A549 treated with CpdA at 1 μM for 4 hours (cell line): ENCODE measurements at places on chromosomes 3 and 15. TPM values are rescaled to one million over a fixed set of nuclear protein-coding genes. Genes with fewer than 3 reads are reported as not detected.

Gene STAB1
- total RNA-seq, result 0.05 TPM in 1 of 5 replicates, not detected in the others

Gene SCAANT1
- 0.48 TPM in 1 of 5 replicates, not detected in the others for total RNA-seq

Gene DNAH12
- 0.05 to 0.19 TPM (median 0.11 TPM) in 4 of 5 replicates, not detected in the other for total RNA-seq

Gene UPK1B
- total RNA-seq, result 10.7 to 13.6 TPM (median 12.5 TPM) in 5 replicates

Gene GXYLT2
- total RNA-seq, result 1.4 to 2.9 TPM (median 1.8 TPM) in 5 replicates

Gene COL6A5
- total RNA-seq, result not detected in 5 replicates

Gene SLCO3A1
- total RNA-seq, result 20.3 to 29.3 TPM (median 27.8 TPM) in 5 replicates

Gene CFAP100
- not detected in 5 replicates for total RNA-seq

Gene CLDN16
- total RNA-seq, result 0.02 to 0.15 TPM (median 0.06 TPM) in 3 of 5 replicates, not detected in the others
